ENCODE measurements at places on chromosomes 16 and 17.

GRCh38 chr17:28740406-28741357 lies 3.1 kb upstream of the TRAF4 start:
- no peak for DNase-seq

- DNase-seq: no peak
These were observed 25.5 kb downstream of the TIMM22 start for GRCh38 chr17:1022278-1023024.

- no peak for DNase-seq
These were observed 623 bp downstream of the E4F1 start for GRCh38 chr16:2223942-2224486.

DNA sequence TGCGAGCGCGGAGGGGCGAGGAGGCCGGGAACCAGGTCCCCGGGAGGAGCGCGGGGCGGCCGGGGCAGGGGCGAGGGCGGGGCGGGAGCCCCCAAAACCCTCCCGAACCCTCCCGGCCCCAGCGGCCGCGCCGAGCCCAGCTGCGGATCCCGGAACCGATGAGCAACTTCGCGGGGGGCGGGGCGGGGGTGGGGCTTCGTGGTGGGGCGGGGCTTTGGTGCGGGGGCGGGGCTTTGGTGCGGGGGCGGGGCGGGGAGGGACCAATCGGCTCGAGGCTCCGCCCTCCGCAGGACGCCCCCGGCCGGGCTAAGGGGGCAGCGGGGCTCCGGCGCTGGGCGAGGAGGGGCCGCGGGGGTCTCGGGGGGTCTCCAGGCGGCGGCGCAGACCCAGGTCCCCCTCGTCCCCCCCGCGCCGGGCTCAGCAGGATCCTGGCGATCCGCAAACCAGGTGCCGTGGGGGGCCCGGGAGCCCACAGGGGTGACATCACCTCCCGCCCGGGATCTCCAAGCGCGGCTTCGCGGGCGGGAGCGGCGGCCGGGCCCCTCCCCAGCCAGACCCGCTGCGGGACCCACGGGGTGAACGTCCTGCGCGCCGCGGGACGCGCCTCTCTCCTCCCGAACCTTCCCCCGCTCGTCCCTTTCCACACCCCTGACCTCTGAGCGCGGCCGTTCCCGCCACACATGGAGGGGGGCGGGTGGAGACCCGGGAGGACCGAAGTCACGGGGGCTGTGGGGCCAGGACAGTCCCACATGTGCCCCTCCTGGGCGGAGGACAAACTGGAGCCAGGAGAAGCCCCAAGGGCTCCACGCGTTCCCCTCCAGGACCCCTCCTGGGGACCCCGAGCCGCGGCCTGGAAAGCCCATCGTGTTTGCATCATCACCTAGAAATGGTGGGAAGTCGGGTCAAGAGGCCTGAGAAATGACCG lies at the start of gene ABR:
Gene ABR (minus strand): TSS at position 164 of the 925 bp plus-strand sequence. CDS start 254 bp downstream, outside the sequence.
- peak; percentile 28 for DNase-seq

DNA sequence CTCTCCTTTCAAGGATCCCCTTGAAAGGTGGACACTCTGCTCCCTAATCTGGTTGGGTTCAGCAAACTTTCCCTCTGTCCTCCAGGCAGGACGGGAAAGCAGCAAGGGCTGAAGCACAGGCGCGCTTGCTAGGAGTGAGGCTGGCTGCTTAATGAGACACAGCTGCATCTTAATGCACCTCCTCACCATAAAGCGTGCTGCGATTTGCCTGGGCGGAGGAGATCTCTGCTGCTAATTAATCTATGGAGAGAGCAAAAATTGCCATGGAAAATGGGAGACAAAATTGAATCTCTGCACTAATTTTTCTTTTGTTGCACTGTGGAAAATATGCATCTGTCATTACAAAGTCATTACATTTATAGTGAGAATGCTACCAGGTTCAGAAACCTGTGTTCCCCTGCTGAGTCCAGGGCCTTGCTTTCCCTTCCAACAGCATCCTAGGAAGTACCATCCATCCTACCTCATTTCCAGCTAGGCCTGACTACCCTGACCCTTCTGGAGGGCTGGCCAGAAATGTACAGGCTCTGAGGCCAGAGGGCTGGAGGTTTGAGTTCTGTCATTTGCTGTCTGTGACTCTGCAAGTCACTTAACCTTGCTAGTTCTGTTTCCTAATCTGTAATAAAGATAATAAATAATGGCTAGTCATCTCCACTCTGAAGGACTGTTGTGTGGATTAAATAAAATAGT lies 43.5 kb upstream of the BCAR1 start:
- no peak for DNase-seq

GRCh38 chr17:82684228-82684841 lies 14.2 kb downstream of the RAB40B start:
- no peak for DNase-seq

DNA sequence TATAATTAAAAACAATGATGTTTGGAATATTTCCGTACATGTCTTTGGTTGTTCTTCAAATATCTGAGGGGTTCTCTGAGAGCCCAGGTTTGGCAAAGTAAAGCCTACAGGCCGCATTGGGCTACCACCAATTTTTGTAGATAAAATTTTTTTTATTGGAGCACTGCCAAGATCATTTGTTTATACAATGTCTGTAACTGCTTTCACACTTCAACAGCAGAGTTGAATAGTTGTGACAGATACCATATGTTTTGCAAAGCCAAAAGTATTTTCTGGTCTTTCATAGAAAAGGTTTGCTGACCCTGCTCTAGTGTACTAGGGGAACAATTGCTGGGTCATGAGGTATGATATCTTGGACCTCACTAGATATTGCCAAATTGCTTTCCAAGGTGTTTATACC lies 10.5 kb downstream of the PPM1D start:
- DNase-seq: no peak

Measured in activated CD8-positive, alpha-beta memory T cell treated with anti-CD3 and anti-CD28 coated beads for 4 hours (primary cell).